ENCODE measurements at places on chromosomes 1 and 21.

DNA sequence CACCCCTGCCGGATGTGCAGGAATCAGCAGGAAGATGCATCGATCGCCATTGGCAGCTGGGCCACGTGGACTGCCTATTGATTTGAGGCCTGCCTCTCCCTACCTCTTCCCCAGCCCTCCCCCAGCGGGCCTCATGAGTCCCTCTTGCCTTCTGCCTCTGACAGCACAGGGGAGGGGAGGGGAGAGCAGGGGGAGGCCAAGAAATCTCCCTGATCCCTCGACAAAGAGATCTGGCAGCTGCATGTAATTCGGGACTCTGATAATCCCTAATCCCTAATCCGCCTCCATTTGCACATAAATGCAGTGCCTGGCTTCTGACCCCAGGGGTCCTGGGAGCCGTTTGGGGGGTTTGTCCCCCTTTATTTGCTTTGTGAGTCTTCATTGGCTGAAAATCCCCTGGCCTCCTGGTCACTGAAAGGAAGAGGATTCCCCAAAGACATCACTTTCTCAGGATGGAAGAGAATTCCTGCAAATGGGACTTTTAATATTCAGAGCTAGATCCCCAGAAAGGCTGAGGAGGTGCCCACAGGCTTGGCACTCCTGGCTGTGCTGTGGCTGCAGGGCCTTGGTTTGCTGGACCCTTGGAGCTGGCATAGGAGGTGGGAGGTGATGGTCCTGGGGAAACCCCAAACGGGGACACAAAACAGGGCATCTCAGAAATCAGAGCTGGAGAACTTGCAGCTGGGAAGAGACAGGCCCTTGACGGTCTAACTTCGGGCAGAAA is 239.4 kb upstream of the POU3F1 start:
- DNase-seq: peak; percentile 85

GRCh38 chr1:1847061-1847850 is 43.6 kb downstream of the GNB1 start:
- peak; percentile 96 for DNase-seq

DNA sequence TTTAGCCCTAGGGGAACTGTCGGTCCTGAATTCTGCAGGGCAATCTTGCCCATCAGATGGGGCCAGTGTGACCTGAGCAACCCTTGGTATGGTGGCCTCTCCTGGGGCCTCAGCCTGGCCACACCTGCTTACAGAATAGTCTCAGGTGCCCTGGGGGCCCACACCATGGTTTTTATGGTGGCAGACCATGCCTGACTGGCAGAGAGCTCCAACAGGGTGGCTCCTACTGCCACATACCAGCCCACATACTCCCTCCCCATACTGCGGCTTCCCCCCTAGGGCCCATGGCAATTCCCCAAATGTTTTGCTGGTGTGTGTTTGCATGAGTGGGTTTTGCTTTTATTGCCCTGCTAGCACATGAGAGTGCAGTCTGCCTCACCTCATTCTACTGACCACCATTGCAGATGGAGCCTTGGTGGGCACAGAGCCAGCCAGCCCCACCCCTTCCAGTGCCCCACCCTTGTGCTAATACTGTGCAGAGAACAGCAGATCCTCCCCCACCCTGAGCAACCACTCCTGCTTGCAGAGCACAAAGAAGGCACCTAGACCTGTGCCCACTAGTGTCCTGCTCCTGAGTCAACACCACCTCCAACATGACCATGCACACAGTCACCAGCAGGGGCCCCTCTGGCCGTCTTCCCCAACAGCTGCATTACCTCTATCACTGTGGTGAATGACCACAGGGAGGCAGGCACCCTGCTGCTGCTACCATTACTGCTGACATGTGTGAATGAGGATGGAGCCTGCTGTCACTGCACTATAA is 86.8 kb downstream of the GDAP2 start:
- DNase-seq: no peak

DNA sequence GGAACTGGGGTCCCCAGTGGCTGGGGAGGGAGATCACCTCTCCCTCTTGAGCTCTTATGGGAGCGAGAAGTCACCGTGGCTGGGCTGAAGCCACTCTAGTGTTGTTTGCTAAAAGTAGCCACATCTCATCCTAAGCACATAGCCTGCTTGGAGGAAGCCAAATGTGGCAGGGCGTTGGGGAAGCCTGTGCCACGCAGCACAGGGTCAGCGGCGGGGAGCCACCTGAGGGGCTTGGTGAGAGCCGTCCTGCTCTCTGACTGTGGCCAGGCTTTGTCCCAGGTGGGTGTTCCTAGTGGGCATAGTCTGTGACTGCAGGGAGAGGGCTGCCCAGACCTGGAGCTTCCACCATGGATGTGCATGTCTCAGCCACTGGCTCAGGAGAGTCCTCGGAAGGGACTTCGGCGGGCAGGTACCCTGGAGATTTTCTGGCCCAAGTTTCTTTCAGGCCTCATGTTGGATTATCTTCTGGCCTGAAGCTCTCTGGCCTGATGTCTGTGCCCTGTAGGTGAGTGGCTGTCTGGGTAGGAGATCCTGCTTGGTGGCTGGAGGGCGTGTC is 38.9 kb downstream of the MORN1 start:
- DNase-seq: no peak

All from NCI-H524 (cell line).